CD4-positive, alpha-beta T cell treated with Interleukin-4 for 4 hours (primary cell): ENCODE measurements at places on chromosomes 2 and 18.
A peak's percentile ranks its signal among the peaks of the same experiment; 100 is the strongest.

GRCh38 chr2:16442971-16443370 is 222.7 kb downstream of the CYRIA start:
- no peak for DNase-seq

DNA sequence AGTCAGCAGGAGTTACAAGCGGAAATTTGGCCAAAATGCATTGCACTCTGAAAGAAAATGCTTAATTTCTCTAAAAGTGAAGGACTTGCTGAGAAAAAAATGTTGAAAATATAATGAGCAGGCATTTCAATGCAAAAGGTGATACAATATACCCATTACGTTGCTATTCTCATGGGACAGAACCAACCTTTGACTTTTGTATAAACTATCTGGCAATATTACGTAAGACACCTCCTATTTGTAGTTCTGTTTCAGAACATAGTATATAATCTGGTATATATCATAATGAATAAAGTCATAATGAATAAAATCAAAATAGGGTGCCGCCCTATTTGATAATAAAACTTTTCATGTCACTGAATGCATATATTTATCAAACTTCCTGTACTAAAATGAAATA is 286.2 kb upstream of the SESTD1 start:
- no peak for DNase-seq

GRCh38 chr18:79852561-79853302 is 55.0 kb downstream of the KCNG2 start:
- no peak for DNase-seq

GRCh38 chr2:48173141-48173540 is 266.8 kb upstream of the FBXO11 start:
- DNase-seq = no peak

DNA sequence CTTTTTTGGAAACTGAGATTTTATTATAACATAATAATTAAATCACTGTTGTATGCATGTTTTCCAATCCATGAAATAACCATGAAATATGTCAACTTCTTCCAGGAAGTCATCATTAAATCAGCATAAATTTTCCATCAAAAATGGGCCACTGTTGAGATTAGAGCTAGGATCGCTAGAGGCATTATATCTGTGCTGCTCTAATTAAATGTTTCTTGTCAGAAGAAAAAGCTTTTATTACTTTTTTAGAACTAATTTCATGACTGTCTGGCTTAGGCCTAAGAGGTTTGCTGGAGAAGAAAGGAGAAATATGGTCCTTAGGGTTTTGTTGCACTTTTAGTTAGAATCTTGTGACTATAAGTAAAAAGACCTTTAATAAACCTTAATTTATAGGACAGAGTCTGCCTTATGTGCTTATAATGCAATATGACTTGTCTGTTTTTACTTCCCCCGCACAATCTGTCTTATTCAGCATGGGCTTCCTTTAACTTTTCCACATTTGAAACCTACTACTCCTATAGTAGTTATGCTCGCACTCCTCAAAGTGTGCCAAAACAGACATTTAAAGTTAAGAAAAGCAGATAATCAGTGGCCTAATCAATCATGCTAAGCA is 363.4 kb upstream of the GCFC2 start:
- no peak for DNase-seq

GRCh38 chr2:48120112-48120511 is 213.8 kb upstream of the FBXO11 start:
- no peak for DNase-seq

- DNase-seq = no peak
Measured at GRCh38 chr2:142742371-142743214, 134.9 kb upstream of the KYNU start.

GRCh38 chr2:9311488-9311887 is 104.9 kb downstream of the ASAP2 start:
- no peak for DNase-seq

DNA sequence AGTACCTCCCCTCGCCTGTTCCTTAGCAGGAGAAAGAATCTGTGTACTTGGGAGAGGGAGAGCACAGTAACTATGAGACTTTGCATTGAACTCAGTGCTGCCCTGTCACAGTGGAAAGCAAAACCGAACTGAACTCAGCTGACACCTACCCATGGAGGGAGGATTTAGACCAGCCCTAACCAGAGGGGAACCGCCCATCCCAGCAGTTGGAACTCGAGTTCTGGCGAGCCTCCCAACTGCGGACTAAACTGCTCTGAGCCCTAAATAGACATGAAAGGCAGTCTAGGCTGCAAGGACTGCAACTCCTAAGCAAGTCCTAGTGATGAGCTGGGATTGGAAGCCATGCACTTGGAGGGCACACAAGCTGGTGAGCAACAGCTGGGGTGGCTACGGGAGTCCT is 110.4 kb downstream of the GRB14 start:
- no peak for DNase-seq

GRCh38 chr18:10100941-10101701 is 187.3 kb downstream of the VAPA start:
- DNase-seq = no peak

DNA sequence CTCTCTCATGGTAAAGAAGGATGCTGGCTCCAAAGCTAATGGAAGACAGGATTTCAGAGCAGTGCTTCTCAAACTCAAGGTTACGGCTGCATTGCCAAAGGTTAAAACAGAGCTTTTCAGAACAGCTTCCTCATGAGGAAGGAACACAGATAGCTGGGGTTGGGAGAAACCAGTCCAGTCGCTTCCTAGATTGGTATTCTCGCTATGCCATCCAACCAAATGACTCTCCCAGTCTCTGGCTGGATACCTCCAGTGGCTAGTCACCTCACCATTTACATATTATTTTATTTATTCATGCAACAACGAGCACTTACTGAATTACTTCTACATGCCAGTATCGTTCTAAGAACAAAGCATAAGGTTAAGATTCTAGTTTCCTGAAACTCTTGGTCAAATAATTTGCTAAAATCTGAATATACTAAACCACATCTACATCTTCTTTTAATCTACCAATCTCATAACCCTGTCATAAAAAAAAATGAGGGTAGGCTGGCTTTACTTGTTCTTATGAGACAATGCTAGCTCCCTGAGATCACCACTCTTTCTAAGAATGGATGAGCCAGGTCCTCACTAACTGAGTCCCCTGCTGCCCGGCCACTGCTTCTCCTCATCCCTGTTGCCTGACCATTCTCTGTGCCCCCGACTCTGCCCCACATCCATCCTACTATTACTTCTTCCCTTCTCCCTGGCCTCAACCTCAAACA is 20.4 kb downstream of the KDSR start:
- DNase-seq = no peak

- DNase-seq = no peak
Measured at GRCh38 chr2:23850564-23851256, 76.2 kb downstream of the ATAD2B start.

- DNase-seq = peak; percentile 81
Measured at GRCh38 chr18:9094307-9095226, 7.9 kb upstream of the NDUFV2 start.

DNA sequence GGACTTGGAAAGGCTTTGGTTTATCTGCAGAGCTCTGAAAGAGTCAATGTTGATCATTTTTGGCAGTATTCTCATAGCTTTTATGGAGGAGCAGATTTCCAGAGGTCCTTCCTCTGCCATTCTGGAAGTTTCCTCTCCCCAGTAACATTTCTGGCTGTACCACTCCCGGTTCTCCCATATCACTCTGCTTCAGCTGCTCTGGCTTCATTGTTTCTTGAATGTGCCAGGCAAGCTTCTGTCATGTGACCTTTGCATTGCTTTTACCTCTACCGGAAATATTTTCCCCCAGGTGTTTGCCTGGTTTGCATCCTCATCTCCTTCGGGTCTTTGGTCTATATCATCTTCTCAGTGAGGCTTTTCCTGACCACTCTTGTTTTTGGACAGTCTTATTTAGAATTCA is 12.4 kb downstream of the PCYOX1 start:
- DNase-seq = no peak

GRCh38 chr18:79874553-79875530 is 76.6 kb downstream of the SLC66A2 start:
- no peak for DNase-seq

GRCh38 chr2:70686577-70687460 is 81.2 kb downstream of the ADD2 start:
- no peak for DNase-seq

- peak; percentile 91 for DNase-seq
Measured at GRCh38 chr2:86194751-86195054, 559 bp downstream of the IMMT start.

- no peak for DNase-seq
Measured at GRCh38 chr2:200278694-200279316, 27.7 kb upstream of the SPATS2L start.

DNA sequence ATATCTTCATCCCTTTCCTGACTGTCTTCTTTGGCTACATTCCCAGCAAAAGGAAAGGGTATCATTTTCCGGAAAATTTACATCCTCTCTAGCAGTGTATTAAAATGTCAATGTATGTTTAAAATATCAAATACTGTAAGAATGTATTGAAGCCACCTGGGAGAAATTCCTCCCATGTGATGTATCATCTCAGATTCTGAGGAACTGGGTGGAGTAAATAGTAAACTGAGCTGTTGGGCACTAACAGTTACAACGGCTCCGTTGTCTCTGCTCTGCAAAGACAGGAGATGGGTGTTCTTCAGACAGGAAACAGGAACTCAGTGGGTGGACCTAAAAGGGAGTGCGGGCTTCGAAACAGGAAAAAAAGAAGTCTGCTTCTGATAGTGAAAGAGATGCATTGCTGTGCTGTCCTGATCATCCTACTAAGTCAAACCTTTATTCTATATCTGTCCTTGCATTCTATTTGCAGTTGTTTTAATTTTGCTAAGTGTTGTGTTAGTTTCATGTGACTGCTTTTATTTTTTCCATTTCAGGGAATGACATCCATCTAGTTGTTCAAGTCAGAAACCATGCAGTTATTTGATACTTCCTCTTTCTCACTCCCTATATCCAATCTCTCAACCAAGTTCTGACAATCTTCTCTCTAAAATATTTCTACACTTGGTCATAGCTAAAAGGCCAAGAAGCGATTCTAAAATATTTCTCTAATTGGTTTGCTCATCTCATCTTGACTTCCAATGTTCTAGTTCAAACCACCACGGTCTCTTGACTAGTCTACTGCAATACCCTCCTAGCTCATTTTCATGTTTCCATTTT is 19.4 kb downstream of the DOK1 start:
- DNase-seq = peak; percentile 62

DNA sequence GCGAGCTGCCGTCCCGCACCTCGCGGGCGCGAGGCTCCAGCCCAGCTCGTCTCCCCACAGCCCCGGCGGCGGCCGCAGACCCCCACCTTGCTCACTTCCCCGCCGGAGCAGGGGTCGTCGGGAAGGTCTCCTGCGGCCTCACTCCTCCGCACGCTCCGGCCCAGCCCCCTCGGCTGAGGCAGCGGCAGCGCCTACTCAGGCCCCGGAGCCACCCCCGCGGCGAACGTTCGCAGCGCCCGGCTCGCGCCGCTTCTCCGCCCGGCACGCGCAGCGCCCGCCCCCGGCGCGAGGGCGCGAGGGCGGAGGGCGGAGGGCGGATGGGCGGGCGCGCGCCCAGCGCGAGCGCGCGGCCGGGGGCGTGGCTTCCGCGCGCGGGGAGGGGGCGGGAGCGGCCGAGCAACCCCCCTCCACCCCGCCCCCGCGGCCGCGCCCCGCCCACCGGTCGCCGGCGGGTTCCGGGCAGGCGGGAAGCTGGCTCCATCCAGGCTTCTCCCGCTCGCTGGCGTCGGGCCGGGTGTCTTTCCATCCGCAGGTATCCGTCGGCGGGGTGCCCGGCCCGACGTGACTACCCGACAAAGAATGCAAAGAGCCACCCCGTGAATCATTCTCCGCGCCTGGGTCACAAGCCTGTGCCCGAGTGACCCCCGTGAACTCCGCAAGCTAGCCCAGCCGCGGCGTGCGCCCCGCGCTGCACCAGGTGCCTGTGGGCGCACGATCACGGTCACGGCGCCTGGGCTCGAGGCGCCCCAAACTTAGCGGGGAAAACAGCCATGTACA is at the start of gene DTNB:
Gene DTNB, minus strand, starts transcription at position 278 of the 777 bp plus-strand sequence. CDS start 20,917 bp downstream, outside the sequence.
- DNase-seq = peak; percentile 74

GRCh38 chr2:24083567-24084385 is 858 bp downstream of the TP53I3 start:
- peak; percentile 55 for DNase-seq

- DNase-seq = no peak
Measured at GRCh38 chr2:217158928-217159327, 299.1 kb upstream of the TNP1 start.

DNA sequence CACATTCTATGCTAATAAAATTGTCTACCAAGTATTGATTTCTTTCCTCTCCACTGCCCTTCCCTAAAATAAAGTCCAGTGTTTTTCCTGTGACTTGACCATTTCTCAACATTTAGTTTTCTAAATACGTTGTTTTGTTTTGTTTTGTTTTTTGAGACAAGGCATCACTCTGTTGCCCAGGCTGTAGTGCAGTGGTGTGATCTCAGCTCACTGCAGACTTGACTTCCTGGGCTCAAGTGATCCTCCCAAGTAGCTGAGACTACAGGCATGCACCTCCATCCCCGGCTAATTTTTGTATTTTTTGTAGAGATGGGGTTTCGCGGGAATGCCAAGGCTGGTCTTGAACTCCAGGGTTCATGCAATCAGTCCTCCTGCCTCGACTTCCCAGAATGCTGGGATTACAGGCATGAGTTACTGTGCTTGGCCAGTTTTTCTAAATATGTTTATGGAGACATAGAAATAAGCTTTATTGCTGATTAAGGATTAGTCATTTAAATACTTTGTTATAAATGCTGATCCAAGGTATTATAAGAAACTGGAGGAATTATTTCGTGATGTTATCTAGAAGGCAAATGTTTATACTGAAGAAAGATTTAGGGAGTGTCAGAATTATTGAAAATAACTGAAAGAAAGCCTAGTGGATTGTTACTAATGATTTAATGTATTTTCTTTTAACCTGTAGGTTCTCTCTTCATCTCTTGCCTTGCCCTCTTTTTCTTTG is 5.7 kb upstream of the HTR2B start:
- no peak for DNase-seq

DNA sequence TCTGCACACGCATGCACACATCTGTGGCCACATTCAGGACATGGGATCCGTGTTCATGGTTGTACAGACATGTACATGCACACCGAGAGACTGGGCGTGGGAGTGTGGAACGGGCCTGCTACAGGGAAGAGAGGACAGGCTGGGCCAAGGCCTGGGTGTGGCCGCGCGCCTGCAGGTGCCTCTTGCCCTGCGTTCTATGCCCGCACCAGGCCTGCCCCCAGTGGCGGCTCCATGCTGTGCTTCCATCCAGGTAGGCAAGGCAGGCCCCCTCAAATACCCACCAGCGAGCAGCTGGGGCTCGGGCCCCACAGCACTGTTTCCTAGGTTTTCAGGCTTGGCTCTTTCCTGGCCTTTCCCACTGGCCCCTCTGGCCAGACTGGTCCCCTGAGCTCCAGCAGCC is 15.5 kb upstream of the PTMA start:
- DNase-seq = no peak

- DNase-seq = no peak
Measured at GRCh38 chr2:117603567-117603966, 210.9 kb upstream of the DDX18 start.

DNA sequence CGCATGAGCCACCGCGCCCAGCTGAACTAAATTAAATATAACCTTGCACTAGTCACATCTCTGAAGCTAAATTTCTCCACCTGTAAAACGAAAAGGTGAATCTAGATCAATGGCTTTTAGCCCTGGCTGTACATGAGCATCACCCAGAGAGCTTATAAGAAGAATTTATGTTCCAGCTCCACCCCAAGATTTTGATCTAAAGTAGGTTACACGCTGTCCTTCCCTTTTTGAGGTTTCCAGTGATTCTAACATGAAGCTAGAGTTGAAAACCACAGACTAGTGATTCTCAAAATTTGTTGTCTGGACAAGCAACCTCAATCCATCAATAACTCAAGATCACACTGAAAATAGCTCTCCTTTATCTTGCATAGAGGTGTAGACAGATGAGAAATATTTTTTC is 208.8 kb upstream of the CRIM1 start:
- no peak for DNase-seq

- DNase-seq = no peak
Measured at GRCh38 chr2:173048522-173048896, 27.1 kb upstream of the MAP3K20 start.

- DNase-seq = no peak
Measured at GRCh38 chr2:59594671-59595222, 958.7 kb downstream of the BCL11A start.
